ENCODE measurements at places on chromosomes 3 and 15.

GRCh38 chr3:12556690-12557472 lies at the start of gene MKRN2:
Gene MKRN2, plus strand, starts transcription at chr3:12557087. Its CDS starts 64 bp downstream, at chr3:12557151.
- DNase-seq: peak; percentile 77

DNA sequence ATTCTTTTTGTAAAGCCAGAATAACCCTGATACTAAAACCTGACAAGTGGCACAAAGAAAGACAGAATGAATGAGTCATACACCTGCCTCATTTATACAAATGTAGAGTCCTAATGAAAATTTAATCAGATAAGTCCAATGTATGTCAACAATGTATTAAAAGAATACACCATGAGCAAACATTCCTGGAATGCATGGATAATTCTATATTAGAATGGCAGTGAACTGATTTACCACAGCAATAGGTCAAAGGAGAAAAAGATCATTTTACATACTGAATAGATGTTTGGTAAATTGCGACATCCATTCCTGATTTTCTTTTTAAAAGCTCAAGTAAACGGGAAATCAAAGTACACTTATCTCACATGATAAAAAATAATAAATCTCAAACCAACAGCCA lies 11.2 kb upstream of the LOXL1 start:
- DNase-seq: no peak

GRCh38 chr15:81887912-81888311 lies 157.9 kb downstream of the MEX3B start:
- no peak for DNase-seq

DNA sequence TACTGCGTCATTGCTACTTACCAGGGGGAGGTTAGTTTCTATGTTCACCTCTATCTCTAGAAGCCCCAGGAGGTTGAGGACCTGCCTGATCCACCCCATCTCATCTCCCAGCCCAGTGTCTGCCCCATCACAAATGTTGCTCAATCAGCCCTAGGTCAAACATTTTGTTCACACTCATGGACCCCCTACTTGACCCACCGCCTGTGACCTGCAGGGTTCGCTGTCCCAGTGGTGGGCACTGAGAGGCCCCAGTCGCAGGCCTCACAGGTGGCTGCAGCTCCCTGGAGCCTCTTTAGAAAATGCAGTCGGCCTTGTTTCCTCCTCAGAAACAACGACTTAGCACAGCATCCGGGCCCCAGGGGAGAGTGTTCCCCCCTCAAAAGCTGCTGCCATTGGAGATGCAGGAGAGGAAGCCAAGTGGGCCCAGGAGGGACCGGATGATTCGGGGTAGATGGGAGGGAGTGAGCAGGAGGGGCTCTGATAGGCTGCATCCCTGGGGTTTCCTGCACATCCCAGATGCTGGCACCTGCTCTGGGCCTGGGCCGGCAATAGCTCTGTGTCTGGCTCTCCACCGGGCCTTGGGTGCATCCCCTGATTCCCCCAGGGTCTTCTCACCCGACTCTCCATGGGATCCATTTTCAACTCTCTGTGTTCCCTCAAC lies 18.4 kb upstream of the INSYN1 start:
- no peak for DNase-seq

GRCh38 chr3:163953526-163953925 lies 1124.8 kb downstream of the SI start:
- DNase-seq: no peak

GRCh38 chr3:45670436-45670835 lies 18.8 kb upstream of the SACM1L start:
- DNase-seq: no peak

- DNase-seq: no peak
Measured at GRCh38 chr3:25781758-25782594, 1.3 kb downstream of the NGLY1 start.

- no peak for DNase-seq
Measured at GRCh38 chr3:120410116-120410515, 40.7 kb downstream of the FSTL1 start.

DNA sequence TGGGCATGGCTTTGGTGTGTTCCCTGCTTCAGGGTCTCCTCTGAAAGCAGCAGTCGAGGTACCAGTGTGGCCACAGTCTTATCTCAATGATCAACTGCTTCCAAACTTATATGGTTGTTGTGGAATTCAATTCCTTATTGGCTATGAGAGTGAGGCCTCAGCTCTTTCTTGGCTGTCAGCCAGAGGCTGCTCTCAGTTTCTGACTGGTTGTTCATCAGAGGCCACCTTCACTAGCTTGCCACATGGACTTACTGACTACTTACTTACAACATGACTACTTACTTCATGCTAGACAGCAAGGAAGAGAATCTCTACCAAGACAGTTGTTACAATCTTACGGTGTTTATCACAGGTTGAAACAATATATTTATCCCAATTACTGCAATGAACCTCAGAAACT lies 789.2 kb downstream of the DIPK2A start:
- no peak for DNase-seq

GRCh38 chr3:139836698-139837464 lies 98.1 kb upstream of the CLSTN2 start:
- no peak for DNase-seq

- DNase-seq: no peak
Measured at GRCh38 chr15:80194914-80195313, 42.1 kb downstream of the FAH start.

GRCh38 chr3:105187344-105187743 lies 179.4 kb upstream of the ALCAM start:
- no peak for DNase-seq

- DNase-seq: no peak
Measured at GRCh38 chr3:188217726-188218125, 63.8 kb downstream of the LPP start.

DNA sequence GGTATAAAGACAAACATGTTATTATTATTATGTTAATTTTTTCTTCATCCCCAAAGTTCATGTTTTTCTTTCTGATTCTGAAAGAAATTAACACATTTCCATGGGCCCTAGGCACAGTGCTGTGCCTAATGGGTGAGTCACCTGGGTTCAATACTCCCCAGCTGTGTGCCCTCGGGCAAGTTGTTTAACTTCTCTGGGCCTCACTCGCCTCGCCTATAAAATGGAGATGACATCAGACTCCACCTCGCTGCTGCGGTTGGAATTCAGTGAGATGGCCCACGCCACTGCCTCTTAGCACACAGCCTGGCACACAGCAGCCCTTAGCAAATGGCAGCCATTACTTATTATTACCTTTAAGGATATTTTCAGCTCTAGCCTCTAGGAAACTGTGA lies 22.6 kb downstream of the DNASE1L3 start:
- DNase-seq: no peak

- DNase-seq: no peak
Measured at GRCh38 chr15:57562196-57562769, 29.4 kb upstream of the MYZAP start.

DNA sequence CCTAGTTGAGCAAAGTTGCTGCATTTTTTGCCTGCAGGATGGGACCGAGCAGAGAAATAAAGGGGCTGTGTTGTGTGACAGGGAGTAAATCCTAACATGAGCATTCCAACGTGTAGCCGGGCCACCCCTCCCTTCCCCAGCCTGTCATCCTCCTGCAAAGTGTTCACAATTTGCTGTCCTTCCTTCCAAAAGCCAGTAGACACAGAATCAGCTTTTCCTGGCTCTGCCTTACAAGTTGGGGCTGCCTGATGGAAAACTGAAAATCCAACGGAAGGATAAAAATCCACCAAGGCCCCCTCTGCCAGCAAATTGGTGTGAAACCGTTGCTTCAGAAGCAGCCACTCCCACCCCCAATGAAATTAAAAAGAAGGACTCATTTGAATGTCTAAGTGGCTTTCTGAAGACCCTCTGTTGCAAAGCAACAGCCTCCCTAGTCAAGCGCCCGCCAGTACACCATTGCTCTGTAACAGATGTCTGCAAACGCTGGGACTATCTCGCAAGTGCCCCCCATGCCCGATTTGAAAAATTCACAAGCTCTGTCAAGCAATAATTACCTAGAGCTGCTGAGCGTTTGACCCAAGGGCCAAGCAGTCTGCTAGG lies 665 bp downstream of the FRMD4B start:
- no peak for DNase-seq

- no peak for DNase-seq
Measured at GRCh38 chr3:72345237-72345878, 502.9 kb downstream of the SHQ1 start.

- DNase-seq: no peak
Measured at GRCh38 chr3:157100096-157100477, 59.9 kb downstream of the CCNL1 start.

- DNase-seq: no peak
Measured at GRCh38 chr15:35491999-35492398, 54.0 kb downstream of the DPH6 start.

DNA sequence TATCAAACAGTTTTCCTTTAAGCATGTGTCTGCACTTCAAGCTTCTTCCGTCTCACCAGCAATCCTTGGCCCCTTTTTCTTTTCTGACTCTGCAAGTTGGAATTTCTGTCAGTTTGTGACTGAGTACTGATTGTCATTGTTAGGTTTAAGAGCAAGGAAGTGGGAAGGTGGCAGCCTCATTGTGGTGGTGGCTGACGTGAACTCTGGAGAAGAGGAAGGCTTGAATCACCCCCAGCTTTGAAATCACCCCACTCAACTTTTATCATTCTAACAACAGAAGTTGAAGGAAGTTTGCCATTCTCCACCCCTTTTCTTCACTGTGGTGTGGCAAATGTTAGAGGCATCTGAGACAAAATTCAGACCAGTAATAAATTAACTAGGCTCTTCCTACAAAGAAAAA lies 231.6 kb upstream of the AGTR1 start:
- no peak for DNase-seq

DNA sequence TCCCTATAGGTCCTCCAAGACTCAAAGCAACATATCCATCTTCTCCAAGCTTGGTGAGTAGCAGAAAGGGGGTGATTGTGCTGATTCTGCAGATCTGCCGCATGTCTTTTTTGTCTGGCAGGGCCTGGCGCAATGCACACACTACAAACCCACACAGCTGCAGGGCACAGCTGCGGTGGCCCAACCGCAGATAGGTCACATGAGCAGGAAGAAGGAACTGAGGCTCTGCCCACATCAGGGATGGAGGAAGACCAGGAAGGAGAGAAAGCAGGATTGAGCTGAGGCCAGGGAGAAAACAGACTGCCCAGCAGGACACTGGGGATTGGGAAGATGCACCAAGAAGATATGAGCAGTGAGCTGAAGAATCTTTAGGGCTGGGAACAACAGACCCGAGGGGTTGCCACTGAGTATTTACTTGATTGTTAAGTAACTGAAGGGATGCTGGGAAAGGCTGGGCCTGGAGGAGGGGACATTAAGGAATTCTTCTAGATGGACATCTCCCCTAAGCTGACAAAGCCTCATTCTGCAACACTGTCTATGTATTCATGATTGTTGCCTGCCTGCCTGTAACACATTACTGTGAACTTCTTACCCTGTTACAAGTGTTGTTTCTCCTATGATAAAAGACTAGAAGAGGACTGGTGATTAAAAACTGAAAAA lies 126.7 kb downstream of the MYLK start:
- DNase-seq: no peak

- DNase-seq: no peak
Measured at GRCh38 chr3:126194713-126195305, 14.4 kb upstream of the ALDH1L1 start.

DNA sequence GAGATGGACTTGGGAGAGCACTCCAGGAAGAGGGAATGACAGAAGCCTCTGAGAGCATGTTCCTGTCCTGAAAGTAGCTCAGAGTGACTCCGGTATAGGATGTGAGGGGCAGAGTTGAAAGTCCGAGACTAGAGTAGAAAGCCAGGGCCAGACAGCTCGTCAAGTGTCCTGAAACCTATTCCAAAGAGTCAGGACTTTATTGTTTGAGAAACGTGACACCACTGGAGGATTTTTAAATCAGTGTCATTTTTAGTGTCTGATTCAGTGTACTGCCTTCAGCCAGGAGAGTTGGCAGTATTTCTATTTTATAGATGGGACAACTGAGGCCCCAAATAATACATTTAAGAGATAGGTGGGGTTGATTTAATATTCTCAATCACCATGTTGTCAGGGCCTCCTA lies 1.6 kb upstream of the RBMS3 start:
- no peak for DNase-seq

DNA sequence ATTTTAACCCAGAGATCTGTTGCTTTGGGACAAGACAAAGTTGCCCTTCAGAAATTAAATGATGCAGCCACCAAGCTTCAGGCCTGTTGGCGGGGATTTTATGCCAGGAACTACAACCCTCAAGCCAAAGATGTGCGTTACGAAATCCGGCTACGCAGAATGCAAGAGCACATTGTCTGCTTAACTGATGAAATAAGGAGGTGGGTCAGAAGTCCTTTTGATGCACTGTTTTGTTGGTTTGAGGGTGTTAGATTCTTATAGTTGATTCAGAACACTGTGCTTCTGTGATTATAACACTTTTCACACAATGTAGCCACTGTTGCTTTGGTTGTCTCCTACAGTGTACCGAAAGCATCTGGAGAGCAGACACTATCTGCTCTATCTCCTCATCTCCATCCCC lies 20.8 kb upstream of the NXPE3 start:
- no peak for DNase-seq

- DNase-seq: peak; percentile 17
Measured at GRCh38 chr3:127754411-127755304, 67.7 kb downstream of the MGLL start.

DNA sequence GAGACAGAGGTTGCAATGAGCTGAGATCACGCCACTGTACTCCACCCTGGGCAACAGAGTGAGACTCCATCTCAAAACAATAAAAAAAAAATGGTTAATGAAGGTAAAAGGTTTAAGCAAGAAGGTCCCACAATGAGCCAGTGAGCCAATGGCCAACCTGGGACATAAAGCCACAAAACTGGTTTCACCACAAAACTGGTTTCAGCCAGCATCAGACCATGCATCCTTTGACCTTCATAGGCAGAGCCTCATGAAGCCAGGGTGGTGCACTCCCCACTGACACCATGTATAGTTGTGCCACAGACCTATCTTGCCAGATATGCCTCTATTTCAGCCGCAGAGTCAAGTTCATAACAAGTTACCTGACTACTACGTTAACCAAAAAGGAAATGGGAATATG lies 41.9 kb downstream of the SCAP start:
- DNase-seq: no peak

GRCh38 chr15:65077981-65078352 lies 1.4 kb downstream of the KBTBD13 start:
- DNase-seq: no peak

GRCh38 chr3:178203650-178204049 lies 332.6 kb upstream of the KCNMB2 start:
- DNase-seq: no peak

- no peak for DNase-seq
Measured at GRCh38 chr3:130669740-130670139, 76.9 kb downstream of the PIK3R4 start.

- no peak for DNase-seq
Measured at GRCh38 chr3:11323813-11324212, 51.6 kb downstream of the ATG7 start.

Data from stimulated activated CD4-positive, alpha-beta T cell treated with anti-CD3 and anti-CD28 coated beads, Interleukin-1b, Interleukin-23, amount 100 ng/mL, for 1 hour (primary cell).